ENCODE measurements at places on chromosomes 1 and 21.

DNA sequence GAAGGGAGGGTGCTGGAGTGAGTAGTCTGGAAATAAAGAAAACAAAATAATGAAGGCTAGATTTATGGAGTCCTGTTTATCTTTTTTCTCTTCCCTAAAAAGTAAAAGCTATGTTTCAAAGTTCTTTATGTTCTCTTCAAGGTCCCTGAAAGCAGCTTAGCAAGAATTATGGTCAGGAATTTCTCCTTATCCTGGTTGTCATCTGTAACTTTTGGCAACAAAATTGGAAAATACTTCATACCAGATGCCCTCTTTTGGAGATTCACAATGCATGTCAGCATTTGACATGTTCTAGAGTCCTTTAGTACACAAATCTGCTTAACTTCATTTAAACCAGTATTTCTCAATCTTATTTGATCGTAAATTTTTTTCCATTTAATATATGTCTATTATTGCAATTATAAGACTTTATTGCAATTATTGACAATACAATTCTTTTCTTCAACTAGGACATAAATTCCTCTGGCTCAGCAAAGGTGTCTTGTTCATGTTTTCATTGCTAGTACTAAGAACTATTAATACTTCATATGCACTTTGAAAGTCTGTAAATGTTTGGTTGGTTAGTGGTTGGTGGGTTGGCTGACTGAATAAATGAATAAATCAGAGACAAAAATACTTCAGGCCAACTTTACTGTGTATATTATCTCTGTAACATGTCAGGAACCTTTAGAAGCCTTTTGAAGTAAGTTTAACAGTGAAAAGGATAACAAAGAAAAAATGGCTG, 101.5 kb downstream of the ATP1B1 start:
- no peak for DNase-seq

DNA sequence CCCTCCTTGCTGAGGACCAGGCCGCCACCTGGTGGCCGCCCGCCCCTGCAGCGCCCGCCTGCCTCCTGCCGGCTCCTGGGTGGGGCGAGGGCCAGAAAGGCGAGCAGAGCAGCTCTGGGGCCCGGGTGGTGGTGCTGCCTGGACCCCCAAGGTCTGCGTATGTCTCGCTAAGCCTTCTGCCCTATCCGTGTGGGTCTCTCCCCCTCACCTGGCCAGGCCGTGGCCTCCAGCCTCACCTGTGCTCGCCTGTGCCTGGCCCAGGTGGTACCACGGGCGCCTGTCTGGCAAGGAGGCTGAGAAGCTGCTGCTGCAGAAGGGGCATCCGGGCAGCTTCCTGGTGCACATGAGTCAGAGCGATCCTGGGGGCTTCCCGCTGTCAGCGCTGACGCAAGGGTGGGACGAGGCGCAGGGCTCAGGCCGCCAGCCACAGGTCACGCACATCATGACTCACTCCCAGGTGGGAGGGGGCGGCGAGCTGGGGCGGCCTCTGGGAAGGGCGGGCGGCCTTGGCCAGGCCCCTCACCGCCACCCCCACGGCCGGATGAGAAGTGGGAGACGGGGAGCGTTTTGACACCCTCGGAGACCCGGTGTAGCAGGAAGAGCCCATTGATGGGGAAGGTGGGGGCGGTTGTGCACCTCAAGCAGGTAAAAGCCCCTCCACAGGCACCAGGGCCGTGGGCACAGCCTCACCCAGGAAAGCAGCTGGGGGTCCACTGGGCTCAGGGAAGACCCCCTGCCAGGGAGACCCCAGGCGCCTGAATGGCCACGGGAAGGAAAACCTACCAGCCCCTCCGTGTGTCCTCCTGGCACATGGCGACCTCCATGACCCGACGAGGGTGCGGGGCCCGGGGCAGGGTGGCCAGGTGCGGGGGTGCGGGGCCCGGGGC, 9.9 kb downstream of the RNF223 start:
- DNase-seq = peak; percentile 91

DNA sequence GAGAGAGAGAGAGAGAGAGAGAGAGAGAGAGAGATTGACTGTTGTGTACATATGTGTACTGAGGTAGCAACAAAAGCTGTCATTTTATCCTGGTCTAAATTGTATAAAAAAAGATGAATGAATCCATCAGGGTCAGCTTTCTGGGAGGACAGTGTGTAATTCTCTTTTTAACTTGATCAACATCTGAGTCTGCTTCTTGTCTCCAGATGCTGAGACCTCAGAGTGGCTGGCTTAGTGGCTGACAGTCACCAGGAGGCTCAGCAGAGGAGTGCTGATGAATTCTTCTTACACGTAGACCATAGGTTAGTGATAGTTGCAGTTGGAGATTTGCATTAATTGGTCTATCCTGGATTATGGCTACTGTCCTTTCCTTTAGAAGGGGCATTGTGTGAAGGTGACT, 28.5 kb upstream of the PLXNA2 start:
- DNase-seq = no peak

DNA sequence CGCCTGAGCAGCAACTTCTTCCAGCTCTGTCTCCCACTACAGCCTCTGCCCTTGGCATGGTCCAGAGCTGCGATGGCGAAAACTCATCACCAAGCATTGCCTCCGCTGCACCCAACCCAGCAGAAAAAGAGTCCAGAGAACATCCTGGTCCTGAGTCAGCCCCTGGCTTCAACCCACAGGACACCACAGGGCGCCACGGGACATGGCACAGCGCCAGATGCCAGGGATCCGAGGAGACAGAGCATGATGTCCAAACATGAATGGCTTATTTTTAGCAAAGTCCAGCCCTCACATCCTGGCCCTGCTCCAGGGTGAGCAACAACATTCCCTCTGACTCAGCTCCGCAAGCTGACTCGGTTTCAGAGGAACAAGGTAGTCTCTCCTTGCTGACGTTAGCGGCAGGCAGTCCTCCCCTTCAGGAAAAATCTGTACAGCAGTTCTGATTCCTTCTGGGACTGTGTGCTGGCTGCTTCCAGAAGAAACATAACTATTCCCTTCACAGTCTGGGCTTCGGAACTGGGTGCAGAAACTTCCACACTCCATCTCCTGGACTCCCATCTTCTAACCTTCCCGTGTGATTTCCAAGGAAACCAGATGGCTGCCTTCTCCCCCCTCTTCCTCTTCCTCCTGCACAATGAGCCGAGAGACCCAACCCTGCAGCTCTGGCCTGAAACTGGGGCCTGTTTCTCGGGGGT, 131.3 kb downstream of the TOMM20 start:
- DNase-seq = no peak

DNA sequence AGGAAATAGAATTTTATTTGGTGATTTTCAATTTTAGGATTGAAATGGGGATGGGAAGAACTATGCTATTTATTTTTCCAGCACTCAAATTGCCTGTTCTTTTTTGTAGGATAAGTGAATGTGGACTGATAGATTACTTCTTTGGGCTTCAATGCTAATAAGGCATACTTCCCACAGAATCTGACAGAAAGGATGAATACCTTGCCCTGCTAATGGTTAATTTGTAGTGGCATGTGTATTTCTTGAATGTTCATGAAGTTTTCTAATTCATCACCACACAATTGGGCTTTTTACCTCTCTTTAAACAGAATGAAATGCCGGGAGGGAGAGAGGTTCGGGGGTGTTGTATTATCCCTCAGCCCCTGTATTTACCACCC, 369.1 kb upstream of the ADGRL2 start:
- no peak for DNase-seq

DNA sequence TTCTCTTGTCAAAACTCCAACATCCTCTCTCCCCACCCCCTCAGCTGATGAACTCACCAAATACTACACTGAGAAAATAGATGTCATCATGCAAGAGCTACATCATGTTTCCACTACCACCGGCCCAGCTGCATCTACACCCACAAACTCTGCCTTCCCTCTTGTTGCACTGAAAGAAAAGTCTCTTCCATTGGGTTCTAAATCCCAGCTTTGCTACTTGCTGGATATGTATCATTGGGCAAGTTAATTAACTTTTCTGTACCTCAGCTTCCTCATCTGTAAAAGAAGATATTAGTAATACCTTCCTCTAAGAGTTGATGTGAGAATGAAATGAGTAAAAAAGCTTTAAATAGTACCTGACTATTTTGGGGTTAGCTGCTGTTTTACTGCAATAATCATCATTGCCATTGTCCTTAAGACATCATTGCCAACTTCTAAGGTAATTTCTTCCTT, 108.6 kb downstream of the OLFML2B start:
- peak; percentile 18 for DNase-seq

DNA sequence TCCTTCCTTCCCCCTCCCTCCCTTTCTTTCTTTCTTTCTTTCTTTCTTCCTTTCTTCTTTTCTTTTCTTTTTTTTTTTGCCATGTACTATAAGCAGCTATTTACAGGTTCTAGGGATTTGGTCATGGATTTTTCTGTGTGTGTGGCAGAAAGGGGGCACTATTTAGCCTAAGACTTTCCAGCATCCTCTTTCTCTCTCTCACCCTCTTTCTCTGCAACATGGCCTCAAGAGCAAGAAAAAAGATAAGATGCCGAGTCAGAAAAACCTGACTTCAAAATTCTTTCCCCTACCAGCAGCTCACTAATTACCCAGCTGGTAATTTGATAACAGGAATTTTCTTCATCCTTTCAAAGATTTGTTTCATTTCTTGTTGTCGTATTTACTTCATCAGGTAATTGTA, 458.3 kb upstream of the ADAMTS5 start:
- DNase-seq = no peak

GRCh38 chr1:6245869-6246496, 2.0 kb downstream of the HES3 start:
- DNase-seq = peak; percentile 44

DNA sequence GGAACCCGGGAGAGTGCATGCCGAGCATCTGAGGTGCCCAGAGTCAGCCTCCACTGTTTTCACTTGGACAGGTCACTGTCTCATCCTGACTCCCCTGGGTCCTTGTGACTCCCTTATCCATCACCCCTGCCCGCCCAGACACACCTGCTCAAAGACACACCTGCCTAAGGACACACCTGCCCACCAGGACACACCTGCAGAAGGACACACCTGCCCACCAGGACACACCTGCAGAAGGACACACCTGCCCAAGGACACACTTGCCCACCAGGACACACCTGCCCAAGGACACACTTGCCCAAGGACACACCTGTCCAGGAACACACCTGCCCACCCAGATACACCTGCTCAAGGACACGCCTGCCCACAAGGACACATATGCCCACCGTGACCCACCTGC, 70.8 kb upstream of the ARHGEF16 start:
- DNase-seq = no peak

- no peak for DNase-seq
Observed at GRCh38 chr21:14119038-14119437, 91.7 kb downstream of the LIPI start.

- DNase-seq = no peak
Observed at GRCh38 chr1:53731043-53731600, 7.8 kb downstream of the GLIS1 start.

GRCh38 chr1:170619241-170620028, 44.5 kb upstream of the PRRX1 start:
- DNase-seq = no peak

GRCh38 chr1:198491028-198491427, 49.5 kb downstream of the ATP6V1G3 start:
- no peak for DNase-seq

DNA sequence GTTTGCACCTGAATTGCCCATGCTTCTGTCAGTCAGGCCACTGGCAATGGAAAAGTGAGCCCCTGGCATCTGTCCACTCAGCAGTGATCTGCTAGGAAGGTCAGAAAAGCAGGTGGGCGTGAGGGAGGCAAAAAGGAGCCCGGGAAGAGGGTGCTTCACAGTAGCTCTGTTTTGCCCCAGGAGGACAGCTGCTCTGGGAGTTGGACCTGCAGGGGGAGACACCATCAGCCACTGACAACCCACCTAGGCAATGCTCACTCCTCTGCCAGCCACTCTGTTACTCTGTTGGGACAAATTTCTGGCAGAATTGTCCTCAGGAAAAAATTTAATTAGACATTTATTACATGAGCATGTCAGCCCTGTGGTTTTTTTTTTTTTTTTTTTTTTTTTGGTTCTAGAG, 146.4 kb downstream of the LRIG2 start:
- DNase-seq = no peak

DNA sequence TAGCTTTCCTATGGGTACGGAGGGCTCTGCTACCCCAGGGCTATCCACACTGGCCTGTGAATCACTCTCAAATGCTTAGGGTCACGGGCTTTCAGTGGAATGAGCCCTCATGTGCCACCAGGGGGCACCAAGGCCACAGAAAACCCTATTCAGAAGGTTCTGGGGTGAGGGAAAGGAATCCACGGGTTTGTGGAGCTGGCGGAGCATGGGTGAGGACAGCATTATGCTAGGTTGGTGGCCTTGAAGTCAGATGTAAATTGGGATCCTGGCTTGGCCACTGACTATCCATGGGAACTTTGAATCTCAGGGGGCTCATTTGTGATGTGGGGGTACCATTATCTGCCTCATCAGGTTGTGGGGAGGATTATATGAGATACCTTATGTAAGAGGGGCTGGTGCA, 5.1 kb upstream of the LAMTOR5 start:
- DNase-seq = peak; percentile 69

GRCh38 chr1:208979776-208980175, 603.7 kb upstream of the CAMK1G start:
- no peak for DNase-seq
